Large intestine (tissue), 12 donors: ENCODE measurements at places on chromosomes 5 and 9.
A peak's percentile ranks its signal among the peaks of the same experiment; 100 is the strongest.

GRCh38 chr5:78008356-78008967, 232.3 kb upstream of the TBCA start:
- no peaks in the 10 kb centered on the region for H3K4me1 ChIP-seq
- H3K4me3 ChIP-seq: no peak overlapping the region
- H3K36me3 ChIP-seq: no peaks in the 10 kb centered on the region
- no peak overlapping the region for H3K27ac ChIP-seq

- H3K27ac ChIP-seq: no peak overlapping the region
- no peaks in the 10 kb centered on the region for H3K27me3 ChIP-seq
- H3K4me3 ChIP-seq: no peak overlapping the region
- no peaks in the 10 kb centered on the region for H3K36me3 ChIP-seq
- H3K4me1 ChIP-seq: no peaks in the 10 kb centered on the region
Measured at GRCh38 chr5:8633696-8634095, 764.7 kb downstream of the MTRR start.

GRCh38 chr5:132458651-132459030, 31.9 kb downstream of the IRF1 start:
- no peaks in the 10 kb centered on the region for H3K27me3 ChIP-seq
- peak overlapping the region; percentile 62 for H3K27ac ChIP-seq
- peak; percentile 19 for DNase-seq

GRCh38 chr5:127358740-127359139, 68.1 kb downstream of the MEGF10 start:
- no peaks in the 10 kb centered on the region for H3K27me3 ChIP-seq
- H3K4me1 ChIP-seq: no peaks in the 10 kb centered on the region
- H3K36me3 ChIP-seq: no peaks in the 10 kb centered on the region

GRCh38 chr5:36388288-36388687, 86.6 kb upstream of the RANBP3L start:
- H3K36me3 ChIP-seq: no peaks in the 10 kb centered on the region
- DNase-seq: no peak
- H3K4me3 ChIP-seq: no peak overlapping the region
- H3K27ac ChIP-seq: no peak overlapping the region

GRCh38 chr9:27548055-27548741, 18.6 kb upstream of the MOB3B start:
- no peaks in the 10 kb centered on the region for H3K4me1 ChIP-seq
- no peak for DNase-seq
- H3K27me3 ChIP-seq: no peaks in the 10 kb centered on the region

DNA sequence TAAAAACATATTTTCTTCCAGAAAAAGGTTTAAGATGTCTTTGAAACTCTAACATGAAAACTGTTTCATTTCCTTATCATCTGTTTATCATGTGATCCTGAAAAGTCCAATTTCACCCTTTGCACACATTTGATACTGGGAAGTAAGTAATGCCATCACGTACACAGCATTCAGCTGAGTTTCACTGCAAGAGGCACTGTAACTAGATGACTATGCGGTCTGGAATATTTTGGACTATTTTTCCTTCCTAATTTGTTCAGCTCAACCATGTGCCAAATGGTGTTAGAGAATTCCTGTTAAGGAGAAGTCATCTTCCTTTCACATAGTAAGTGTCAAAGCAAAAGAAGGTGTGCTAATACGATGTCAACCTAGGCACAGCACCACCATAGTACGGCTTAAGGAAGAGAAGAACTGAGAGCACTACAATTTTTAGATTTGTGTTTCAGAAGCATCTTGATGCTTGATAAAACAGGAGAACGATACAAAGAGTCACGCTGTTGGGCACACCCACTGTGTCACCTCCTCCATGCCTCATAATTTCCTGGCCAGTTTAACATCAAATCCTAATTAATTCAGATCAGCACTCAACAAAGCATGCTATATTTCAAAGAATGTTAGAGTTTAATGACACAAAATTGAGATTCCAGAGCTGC, 77.5 kb downstream of the GNAQ start:
- peak; percentile 34 for DNase-seq
- no peak overlapping the region for H3K4me3 ChIP-seq
- peaks cover 10% of the 10 kb centered on the region for H3K4me1 ChIP-seq
- H3K36me3 ChIP-seq: no peaks in the 10 kb centered on the region
- H3K27me3 ChIP-seq: no peaks in the 10 kb centered on the region

- H3K4me1 ChIP-seq: no peaks in the 10 kb centered on the region
- peaks cover 32% of the 10 kb centered on the region for H3K27me3 ChIP-seq
- no peaks in the 10 kb centered on the region for H3K36me3 ChIP-seq
- no peak overlapping the region for H3K27ac ChIP-seq
- H3K4me3 ChIP-seq: no peak overlapping the region
Measured at GRCh38 chr5:14004598-14005394, 60.3 kb upstream of the DNAH5 start.

- no peaks in the 10 kb centered on the region for H3K36me3 ChIP-seq
- H3K27ac ChIP-seq: no peak overlapping the region
- no peaks in the 10 kb centered on the region for H3K27me3 ChIP-seq
- DNase-seq: peak; percentile 9
- no peak overlapping the region for H3K4me3 ChIP-seq
Measured at GRCh38 chr5:117888688-117889087, 1099.7 kb downstream of the DTWD2 start.

GRCh38 chr5:143352691-143353090, 50.8 kb downstream of the NR3C1 start:
- no peaks in the 10 kb centered on the region for H3K27me3 ChIP-seq
- no peaks in the 10 kb centered on the region for H3K36me3 ChIP-seq
- H3K27ac ChIP-seq: no peak overlapping the region
- H3K4me3 ChIP-seq: no peak overlapping the region
- H3K4me1 ChIP-seq: no peaks in the 10 kb centered on the region

DNA sequence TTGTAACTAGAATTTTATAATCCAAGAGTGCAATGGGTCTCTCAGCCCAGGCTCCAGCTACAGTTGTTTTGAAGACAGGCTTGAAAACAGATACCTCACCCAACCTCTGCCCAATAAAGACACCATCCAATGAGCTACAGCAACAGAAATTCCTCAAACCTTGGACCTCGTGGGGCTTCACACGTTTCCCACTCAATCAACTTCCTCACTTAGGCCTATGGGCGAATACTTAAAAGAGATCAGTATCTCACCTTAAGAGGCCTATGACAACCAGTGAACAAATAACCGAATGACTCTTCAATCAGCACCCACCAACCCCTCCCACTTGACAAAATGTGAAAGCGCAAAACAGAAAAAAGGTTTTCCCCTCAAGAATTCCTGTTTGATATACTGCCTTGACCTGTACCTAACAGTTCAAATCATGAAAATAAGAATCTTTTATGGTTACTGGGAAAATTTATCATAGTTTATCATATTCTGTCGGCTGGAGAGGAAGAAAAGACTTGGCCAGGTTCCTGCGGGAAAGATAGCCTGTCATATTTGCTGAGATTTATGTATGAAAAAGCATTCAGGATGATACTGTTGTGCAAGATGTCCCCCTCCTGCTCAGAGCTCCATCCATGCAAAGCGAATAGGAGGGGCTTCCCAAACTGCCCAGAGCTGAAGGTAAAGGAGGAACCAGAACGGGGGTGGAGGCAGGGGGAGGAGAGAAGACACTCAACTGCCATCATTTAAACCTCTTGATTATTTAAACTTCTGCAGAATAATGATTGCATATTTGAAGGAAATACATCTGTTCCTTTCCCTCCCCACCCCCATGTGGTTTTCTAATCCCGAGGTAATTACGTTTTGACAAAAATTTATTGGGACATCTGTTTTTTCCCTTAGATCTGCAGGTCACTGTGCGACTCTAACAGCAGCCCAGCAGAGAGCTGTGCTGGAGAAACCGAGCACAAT, 256.3 kb downstream of the NFIB start:
- H3K4me1 ChIP-seq: no peaks in the 10 kb centered on the region
- H3K27me3 ChIP-seq: no peaks in the 10 kb centered on the region
- H3K36me3 ChIP-seq: no peaks in the 10 kb centered on the region
- no peak overlapping the region for H3K4me3 ChIP-seq

DNA sequence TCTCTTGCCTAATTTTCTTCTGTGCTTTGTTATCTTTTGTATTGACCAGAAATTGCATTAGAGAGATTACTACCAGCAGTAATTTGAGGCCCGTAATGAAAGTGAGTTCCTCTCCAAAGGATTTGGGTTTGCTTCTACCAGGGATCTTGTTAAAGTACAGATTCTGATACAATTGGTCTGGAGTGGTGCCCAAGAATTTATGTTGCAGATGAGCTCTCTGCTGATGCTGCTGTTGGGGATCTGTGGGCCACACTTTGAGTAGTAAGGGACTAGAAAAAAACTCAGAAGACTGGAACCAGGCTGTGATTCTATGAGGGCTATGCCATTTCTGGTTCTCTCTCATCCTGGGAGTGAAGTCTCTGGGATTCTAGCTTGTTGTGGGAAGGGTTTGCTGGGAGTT, 192.2 kb downstream of the SEC61B start:
- no peaks in the 10 kb centered on the region for H3K36me3 ChIP-seq
- H3K27me3 ChIP-seq: no peaks in the 10 kb centered on the region
- no peak for DNase-seq
- no peak overlapping the region for H3K4me3 ChIP-seq
- no peaks in the 10 kb centered on the region for H3K4me1 ChIP-seq

- H3K36me3 ChIP-seq: no peaks in the 10 kb centered on the region
- H3K4me1 ChIP-seq: no peaks in the 10 kb centered on the region
- H3K4me3 ChIP-seq: no peak overlapping the region
- no peaks in the 10 kb centered on the region for H3K27me3 ChIP-seq
Measured at GRCh38 chr5:99814321-99815063, 720.7 kb upstream of the FAM174A start.

GRCh38 chr9:114096041-114096511, 3.0 kb downstream of the KIF12 start:
- peaks cover 51% of the 10 kb centered on the region for H3K36me3 ChIP-seq
- H3K27me3 ChIP-seq: no peaks in the 10 kb centered on the region
- peaks cover 26% of the 10 kb centered on the region for H3K4me1 ChIP-seq
- H3K4me3 ChIP-seq: no peak overlapping the region
- no peak overlapping the region for H3K27ac ChIP-seq

GRCh38 chr9:129258823-129259301, 80.8 kb upstream of the IER5L start:
- H3K4me3 ChIP-seq: no peak overlapping the region
- no peaks in the 10 kb centered on the region for H3K36me3 ChIP-seq
- peaks cover 5% of the 10 kb centered on the region for H3K4me1 ChIP-seq
- peaks cover 43% of the 10 kb centered on the region for H3K27me3 ChIP-seq
- H3K27ac ChIP-seq: no peak overlapping the region

DNA sequence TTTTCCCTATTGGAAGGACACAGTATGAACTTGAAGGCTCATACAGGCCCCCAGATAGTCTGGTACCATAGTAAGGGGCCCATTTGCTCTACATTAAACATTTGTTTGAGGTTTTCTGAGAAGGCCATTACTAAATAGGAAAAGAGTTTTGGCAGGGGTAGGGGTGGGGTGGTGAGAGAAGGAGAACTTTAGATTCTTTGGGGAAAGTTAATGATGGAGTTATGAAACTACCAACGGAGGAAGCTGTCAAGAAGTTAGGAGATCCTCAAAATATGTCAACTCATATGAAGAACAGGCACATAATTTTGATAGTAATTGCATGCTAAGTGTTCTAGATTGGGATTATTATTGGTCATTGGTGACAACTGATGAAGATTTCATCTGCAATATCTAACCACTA, 114.7 kb downstream of the TAF11L14 start:
- no peak overlapping the region for H3K4me3 ChIP-seq
- DNase-seq: no peak
- H3K27me3 ChIP-seq: no peaks in the 10 kb centered on the region
- H3K27ac ChIP-seq: no peak overlapping the region

DNA sequence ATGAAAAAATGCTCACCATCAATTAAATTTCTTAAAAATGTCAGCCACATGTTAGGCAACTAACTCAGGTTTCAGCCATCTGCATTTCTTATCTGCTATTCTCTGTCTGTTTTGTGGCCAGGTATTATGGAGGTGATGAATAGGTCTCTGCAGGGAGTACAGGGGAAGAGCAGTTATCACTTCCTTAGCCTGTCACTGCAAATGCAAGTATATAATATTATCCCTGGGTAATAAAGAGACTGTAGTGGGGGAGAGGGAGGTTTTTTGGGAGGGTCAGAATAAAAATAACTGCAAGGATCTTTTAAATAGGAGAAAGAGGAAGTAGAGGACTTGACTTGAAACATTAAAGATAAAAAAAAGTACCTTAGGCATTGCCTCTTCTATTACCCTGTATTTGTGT, 49.6 kb upstream of the PTGER4 start:
- H3K4me1 ChIP-seq: no peaks in the 10 kb centered on the region
- no peak overlapping the region for H3K27ac ChIP-seq
- H3K4me3 ChIP-seq: no peak overlapping the region
- DNase-seq: no peak
- no peaks in the 10 kb centered on the region for H3K36me3 ChIP-seq

DNA sequence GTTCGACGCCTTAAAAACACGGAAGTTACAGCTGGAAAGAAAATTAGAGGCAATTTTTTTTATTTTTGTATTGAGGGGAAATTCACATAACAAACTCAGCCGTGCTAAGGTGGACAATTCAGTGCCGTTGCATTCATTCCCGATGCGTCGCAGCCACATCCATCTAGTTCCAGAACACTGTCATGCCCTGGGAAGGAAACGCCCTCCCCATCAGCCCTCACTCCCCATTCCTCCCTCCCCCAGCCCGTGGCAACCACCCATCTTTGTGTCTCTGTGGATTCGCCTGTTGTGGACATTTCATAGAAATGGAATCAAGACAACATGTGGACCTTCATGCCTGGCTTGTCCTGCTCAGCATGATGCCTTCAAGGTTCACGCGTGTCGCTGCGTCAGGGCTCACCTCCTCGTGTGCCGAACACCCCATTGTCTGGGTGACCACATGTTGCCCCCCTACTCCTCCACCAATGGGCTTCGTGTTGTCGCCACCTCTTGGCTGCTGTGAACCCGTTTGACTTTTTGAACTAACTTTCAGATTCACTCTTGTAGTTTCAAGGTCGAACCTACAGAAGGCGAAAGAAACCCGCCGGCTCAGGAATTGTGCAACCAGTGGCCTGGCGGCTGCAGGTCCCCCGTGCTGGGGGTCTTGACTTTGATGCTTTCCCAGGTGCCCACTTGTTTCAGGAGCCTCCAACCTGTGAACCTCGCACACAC, 17.4 kb upstream of the CAMSAP1 start:
- no peak overlapping the region for H3K27ac ChIP-seq
- no peak for DNase-seq
- H3K27me3 ChIP-seq: no peaks in the 10 kb centered on the region
- no peaks in the 10 kb centered on the region for H3K4me1 ChIP-seq
- H3K4me3 ChIP-seq: no peak overlapping the region
- peaks cover 5% of the 10 kb centered on the region for H3K36me3 ChIP-seq

- H3K27ac ChIP-seq: peak overlapping the region; percentile 93
- H3K27me3 ChIP-seq: no peaks in the 10 kb centered on the region
- H3K4me3 ChIP-seq: no peak overlapping the region
- H3K4me1 ChIP-seq: peaks cover 32% of the 10 kb centered on the region
- no peak for DNase-seq
Measured at GRCh38 chr9:133059623-133060022, 2.2 kb upstream of the CEL start.

GRCh38 chr5:144189800-144190429, 19.2 kb downstream of the KCTD16 start:
- no peaks in the 10 kb centered on the region for H3K36me3 ChIP-seq
- H3K4me1 ChIP-seq: peaks cover 29% of the 10 kb centered on the region
- H3K27ac ChIP-seq: peak overlapping the region; percentile 58
- DNase-seq: peak; percentile 93
- H3K27me3 ChIP-seq: no peaks in the 10 kb centered on the region
